ENCODE measurements at places on chromosomes 6 and 20.
A peak's percentile ranks its signal among the peaks of the same experiment; 100 is the strongest.

GRCh38 chr20:4061987-4062386, 46.6 kb upstream of the RNF24 start:
- DNase-seq = no peak

DNA sequence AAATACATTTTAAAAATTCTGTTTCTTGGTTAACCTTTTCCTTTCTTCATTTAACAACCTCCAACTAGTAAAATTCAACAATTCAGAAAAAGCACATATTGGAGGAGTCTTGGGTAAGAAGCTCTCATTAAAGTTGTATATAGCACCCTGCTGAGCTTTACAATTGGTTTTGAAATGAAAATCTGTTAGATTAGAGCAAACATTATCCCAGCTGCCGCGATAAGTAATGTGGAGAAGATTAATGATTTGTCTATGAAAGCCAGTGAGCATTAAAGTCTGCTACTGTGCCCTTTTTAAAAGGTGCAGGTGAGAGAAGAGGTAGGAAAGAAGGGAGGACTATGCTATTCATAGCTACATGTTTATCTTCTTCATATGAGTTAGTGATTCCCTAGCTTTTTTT, 201.5 kb downstream of the ZFAND3 start:
- DNase-seq = no peak

DNA sequence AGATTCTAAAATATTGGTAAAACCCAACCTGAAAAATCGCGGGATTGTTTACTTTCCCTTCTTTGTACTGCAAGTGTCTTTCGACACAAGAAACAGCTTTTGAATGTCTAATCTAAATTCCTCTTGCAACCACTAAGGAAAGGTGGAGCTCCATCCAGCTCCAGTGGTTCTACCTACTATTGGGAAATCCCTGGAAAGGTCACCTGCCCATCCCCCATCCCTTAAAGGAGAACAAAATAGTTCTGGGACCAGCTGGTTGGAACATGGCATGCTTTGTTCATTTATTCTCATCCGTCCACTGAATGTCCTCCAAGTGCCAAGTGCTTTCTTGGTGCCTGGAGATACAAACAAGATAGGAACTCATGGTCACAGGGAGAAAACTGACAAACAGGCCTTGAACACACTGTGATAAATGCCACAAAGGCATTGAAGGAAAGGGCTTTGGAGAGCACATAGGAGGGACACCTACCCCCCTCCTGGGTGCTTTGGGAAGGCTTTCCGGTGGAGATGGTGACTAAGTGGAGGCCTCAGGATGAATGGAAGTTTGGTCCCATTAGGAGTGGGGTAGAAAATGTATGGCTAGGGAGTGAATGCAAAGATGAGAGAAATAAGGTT, 2.3 kb upstream of the CITED2 start:
- DNase-seq = peak; percentile 21

DNA sequence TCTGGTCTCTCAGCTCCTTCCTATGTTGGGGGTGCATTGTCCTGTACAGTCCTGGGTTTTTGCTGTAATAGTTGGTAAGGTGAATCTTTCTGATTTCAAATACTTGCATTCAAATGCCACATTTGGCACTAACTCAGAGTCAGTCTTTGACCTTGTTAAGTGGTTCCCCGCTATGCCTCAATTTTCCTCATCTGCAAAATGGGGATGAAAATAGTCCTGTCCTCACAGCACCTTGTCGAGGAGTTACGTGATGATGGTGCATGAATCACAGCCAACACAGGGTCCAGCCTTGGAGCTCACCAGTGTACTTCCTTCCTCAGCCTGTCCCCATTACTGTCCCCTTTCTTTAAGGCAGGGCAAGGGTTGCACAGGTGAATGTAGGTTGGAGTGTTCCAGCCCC, 1.1 kb downstream of the WFDC5 start:
- no peak for DNase-seq

DNA sequence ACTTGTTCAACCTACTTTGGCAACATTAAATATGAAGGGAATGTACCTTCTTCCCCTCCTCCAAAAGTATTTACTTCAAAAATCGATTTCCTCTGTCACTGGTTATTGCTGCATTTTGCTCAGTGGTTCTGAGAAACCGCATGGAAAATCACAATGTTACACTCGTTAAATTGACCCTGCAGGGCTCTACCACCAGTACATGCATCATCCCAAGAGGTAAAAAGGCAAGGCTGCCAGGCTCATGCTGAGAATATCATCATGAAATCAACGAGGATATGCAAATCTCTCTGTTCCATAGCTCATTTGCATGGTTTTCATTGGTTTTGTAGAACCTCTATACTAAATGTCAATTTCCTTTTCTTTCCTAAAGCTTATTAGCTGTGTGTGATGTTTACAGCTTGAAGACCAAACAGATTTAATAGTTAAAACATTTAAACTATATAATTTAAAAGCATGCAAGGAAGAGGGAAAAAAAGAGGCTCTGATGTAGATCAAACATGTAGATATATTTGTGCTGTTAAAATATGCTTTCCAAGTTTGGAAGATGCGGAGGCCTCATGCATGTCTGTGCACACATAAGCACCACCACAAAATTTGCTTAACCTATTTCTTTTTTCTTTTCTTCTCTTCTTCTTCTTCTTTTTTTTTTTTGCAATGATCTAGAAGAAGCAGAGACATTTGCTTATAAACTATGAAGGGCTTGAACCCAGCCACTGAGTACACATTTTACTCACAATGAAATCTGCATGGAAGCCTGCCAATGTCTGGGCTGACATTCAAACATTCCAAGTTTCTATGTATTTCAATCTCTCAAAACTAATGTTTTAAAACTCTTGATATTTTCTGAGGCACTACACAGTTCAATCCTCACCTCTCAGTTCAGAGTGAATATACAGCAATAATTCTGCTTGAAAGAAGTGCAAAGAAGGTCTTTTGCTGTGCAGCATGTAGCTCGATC, 194.0 kb downstream of the GMPR start:
- peak; percentile 94 for DNase-seq

GRCh38 chr6:128098000-128098581, 197.2 kb upstream of the THEMIS start:
- no peak for DNase-seq

- DNase-seq = no peak
Measured at GRCh38 chr6:119337252-119337651, 12.3 kb downstream of the MAN1A1 start.

DNA sequence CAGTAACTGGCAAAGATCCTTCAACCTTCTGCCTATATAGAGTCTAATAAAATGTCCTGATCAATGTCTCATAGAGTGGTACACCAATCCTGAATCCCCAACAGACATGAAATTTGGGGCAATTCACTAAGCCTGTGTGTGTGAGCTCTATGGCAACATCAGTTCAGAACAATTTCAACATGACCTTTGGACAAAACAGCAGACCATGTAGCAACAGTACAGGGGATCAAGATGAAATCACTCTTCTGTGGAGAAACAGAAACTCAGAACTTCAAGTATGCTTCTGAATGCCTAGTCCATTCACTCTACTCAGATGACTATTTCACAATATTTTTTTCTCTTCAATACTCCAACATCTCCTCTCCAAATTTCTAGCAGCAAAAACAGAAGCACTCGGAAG, 49.1 kb upstream of the OPRM1 start:
- no peak for DNase-seq

DNA sequence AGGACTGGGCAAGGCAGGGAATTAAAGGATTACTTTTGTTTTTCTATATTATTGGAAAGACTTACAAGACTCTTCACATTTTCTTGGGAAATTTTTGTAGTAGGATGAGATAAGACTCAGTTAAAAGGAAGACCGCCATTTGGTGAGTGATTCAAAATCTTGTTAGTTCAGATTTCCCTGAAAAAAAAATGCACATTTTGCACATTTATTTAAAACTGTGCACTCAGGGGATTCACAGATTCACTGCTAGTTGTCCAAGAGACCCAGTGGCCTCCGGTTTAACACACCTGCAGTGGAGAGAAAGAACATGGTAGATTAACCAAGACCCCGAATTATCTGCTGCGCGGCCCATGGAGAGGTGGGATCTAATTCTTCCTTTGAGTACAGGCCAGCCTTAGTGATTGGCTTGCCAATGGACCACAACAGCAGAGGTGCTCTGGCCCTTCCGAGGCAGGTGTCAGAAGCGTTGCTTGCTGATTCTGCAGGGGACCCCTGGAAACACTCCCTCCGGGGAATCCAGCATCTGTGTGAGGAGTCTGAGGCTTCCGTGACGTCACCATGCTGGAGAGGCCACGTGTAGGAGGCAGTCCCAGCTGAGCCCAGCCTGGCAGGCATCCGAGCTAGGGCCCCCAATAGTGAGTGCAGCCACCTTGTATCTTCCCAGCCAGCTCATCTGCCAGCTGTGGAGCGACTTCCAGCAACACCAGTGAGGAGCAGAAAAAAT, 68.9 kb downstream of the ZNF217 start:
- no peak for DNase-seq

DNA sequence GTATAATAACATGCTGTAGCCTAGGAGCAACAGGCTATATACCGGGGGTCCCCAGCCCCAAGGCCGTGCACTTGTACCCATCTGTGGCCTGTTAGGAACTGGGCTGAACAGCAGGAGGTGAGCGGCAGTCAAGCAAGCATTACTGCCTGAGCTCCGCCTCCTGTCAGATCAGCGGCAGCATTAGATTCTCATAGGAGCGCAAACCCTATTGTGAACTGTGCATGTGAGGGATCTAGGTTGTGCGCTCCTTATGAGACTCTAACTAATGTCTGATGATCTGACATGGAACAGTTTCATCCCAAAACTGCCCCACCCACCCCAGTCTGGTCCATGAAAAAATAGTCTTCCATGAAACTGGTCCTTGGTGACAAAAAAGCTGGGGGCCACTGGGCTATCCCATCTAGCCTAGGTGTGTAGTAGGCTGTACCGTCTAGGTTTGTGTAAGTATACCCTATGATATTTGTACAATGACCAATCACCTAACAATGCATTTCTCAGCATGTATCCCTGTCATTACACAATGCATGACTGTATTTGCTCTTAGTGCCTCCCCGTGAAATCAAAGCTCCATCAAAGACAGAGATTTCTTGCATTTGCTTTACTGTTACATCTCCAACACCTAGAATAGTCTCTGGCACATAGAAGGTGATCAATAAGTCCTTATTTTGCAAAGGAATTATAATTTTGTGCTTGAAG, 30.8 kb downstream of the NHSL1 start:
- no peak for DNase-seq

DNA sequence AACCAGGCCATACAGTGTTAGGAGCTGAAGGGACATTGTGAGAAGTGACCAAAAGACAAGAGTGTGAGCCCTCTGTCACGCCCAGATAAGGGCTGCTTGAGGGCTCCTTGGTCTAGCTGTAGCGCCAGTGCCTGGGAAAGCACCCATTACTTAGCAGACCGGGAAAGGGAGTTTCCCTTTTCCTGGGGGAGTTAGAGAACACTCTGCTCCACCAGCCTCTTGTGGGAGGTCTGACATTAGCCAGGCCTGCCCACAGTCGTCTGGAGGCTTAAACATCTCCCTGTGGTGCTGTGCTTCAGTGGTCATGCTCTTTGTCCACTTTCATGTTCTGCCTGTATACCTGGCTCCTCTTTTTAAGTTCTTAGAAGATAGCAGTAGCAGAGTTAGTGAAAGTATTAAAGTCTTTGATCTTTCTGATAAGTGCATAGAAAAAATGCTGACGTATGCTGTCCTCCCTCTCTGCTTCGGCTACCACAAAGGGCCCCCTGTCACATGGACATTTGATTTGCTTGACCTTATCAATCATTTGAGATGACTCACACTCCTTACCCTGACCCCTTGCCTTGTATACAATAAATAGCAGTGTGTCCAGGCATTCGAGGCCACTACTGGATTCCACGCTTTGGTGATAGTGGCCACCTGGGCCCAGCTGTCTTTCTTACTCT, 201.5 kb upstream of the ECI2 start:
- DNase-seq = no peak

GRCh38 chr6:32120573-32121059, 7.4 kb downstream of the ATF6B start:
- DNase-seq = no peak

- no peak for DNase-seq
Measured at GRCh38 chr6:28277746-28278145, 3.6 kb upstream of the PGBD1 start.

DNA sequence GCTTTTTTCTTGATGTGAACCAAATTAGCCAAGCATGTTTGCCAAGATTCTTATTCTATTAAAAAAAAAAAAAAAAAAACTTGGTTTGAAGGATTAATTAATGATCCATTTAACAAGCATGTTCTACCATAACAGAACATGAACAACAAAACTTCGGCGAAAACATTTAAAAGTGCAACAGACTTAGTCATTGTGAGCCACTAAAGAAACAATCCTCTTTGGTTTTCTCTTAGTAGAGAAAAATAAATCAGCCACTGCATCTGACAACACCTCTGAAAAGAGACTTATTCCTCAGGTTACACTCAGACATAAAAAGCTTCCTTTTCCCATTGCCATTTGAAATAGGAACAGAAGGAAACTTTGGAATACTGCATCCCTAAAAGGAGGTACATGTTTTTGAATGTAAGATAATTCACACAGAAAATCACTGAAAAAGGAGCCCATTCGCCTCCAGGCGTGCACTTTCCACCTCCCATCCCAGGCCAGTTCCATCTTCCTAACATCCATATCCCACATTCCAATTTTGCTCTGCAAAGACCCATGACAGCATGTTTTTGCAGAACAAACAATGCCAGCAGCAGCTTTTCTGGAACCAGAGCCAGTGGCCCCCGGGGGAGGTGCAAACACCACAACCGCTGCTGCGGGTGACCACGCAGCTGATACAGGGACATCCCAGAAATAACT, 79.5 kb downstream of the ZMYND8 start:
- no peak for DNase-seq

DNA sequence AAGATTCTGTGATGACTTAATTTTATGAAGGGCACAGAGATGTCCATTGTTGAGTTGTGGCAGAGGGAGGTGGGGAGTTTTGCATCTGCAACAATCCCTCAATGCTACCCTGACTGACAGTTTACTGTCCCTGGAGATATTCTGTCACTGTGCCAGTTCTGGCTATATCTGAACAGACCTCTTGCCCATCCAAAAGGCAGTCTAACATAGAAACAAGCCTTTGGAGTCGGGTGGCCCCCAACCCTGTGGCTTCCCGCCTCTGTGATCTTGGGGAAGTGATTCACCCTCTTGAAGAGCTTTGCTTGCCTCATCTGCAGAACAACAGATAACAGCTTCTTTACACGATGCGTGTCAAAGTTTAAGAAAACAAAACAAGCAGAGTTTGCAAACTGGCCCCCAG, 3.8 kb upstream of the E2F1 start:
- DNase-seq = no peak

DNA sequence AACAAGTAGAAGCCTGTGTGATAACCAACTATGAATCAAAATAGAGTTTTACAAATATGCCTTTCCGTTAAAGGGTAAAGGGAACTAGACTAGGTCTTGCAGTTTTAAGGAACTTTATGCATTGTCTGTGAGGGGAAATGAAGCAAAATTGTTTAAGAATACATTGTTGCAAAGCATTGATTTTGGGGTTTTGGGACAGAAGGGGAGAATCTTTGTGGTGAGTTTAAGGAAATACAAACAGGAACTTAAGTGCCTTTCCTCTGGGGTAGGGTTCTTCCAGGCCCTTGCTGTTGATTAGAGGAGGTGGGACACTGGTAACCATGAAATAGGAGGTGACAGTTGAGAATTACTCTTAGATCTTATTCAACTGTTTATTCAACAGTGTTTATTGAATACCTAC, 4.7 kb downstream of the MAPK14 start:
- no peak for DNase-seq

All from NCI-H526 treated with DMSO at 0.1 percent for 48 hours (cell line).